ENCODE measurements at places on chromosomes 2 and 18.

DNA sequence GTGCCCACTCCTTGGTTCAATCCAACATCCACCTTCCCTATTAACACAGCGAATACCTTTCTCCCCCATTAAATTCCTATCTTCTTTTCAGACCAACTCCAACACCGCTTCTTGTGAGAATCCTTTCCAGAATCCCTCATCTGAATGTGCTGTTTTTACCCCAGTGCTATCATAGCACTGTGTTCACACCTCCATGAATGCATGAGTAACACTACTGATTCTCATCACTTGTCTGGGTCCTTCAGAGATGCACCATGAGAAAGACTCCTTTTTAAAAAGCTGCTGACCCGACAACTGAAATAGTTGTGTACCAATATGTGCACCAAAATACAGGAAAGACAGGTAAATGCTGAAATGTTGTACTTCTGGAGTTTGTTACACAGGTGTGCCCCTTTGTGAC is 18.8 kb downstream of the MGAT4A start:
- DNase-seq, result no peak

DNA sequence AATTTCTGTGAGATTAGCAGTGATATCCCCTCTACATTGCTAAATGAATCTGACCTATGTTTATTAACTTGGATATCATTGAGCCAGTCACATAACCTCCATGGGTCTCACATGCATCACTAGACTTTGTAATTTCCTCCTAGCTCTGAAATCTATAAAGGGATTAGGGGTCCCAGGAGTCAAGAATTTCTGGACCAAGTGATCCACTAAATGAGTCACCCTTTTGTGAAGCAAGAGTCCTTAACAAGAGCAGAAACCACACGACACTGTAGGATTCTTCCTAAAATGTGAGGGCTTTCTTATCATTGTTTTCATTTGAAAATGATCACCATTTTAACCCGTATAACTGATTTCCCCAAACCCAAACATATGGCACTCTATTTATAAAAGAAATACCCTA is 90.3 kb downstream of the DHRS9 start:
- no peak for DNase-seq

- no peak for DNase-seq
Observed at GRCh38 chr2:61833971-61834370, 19.9 kb downstream of the FAM161A start.

DNA sequence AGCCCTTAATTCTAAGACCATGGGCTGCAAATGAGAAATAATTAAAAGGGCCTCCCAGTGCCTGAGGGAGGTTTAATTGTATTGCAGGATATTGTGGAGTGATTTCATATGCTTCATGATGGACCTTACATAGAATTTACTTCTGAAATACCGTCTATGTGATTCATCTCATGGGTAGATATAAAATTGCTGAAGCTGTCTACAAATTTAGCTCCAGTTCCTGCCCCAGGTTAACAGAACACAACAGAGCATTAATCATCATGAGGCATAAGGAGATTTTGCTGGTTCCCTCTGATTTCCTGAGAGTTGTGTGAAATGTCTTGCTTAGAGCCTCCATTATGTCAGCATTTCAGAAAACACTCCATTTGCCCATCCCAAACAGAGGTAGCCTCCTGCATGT is 770 bp downstream of the UPP2 start:
- no peak for DNase-seq

DNA sequence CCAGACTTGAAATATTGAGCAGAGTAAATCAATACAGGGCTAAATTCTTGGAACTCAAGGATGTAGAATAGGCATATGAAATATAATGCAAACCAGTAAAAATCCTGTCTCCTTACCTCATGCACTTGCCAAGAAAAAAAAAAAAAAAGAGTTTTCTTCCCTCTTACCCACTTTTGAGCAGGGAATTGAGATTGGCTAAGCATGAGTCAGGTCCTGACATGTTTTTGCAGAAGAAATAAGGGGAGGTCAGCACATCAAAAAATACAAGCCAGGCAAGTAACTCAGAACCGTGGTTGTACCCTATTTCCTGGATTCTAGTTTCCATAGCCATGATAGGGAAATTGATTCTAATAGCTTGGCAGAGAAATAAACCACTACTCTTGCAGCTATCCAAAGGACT is 1526.7 kb downstream of the LRP1B start:
- DNase-seq, result no peak

- DNase-seq, result no peak
Observed at GRCh38 chr2:54641988-54642387, 81.5 kb upstream of the EML6 start.

DNA sequence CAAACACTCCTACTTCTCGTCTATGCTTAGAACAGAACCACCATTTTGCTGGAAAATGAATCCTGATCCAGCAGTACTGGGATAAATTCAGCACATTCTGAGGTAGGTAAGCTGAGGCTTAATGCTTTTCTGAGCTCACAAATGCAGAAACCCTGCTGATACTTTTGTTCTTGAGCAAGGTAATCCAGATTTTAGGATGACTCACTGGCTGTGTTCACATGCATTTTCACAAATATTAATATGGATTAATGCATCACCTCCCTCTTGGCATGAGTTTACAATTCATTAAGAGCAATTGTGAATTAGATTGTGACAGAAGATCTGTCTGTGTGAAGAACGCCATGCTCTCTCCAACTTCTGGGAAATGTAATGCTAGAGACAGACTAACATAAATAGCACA is 42.2 kb downstream of the RAD51AP2 start:
- DNase-seq, result no peak

GRCh38 chr2:98445683-98446581 is 1.3 kb downstream of the INPP4A start:
- DNase-seq, result no peak

DNA sequence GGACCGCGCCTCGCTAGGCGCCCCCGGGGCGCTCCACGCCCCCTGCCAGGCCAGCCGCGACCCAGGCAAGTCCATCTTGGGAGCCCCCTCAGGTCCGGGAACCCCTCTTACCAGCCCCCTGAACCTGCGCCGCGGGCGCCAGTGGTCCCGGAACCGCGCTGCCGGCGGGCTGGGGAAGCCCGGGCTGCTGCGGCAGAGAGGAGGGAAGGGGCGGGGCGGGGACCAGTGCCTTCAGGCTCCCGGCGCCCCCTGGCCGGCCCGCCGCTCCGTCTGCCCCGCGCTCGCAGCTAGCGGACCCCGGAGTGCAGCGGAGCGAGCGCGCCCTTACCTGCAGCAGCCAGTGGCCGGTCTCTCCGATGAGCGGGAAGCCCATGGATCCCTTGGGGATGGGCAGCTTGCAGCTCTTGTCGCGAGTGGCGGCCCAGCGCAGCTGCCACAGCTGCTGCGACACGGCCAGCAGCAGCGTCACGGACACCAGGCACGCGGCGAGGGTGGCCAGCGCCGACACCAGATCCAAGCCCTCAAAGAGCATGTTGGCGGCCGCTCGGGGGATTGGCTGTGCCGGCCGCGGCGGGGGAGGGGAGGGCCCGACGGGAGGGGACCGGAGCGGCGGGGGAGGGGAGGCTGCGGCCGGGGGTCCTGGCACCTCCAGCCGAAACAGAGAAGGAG is at the start of gene CYP26B1:
Gene CYP26B1 (minus strand): TSS at position 560 of the 669 bp plus-strand sequence. CDS start 28 bp downstream, at position 532.
- no peak for DNase-seq

DNA sequence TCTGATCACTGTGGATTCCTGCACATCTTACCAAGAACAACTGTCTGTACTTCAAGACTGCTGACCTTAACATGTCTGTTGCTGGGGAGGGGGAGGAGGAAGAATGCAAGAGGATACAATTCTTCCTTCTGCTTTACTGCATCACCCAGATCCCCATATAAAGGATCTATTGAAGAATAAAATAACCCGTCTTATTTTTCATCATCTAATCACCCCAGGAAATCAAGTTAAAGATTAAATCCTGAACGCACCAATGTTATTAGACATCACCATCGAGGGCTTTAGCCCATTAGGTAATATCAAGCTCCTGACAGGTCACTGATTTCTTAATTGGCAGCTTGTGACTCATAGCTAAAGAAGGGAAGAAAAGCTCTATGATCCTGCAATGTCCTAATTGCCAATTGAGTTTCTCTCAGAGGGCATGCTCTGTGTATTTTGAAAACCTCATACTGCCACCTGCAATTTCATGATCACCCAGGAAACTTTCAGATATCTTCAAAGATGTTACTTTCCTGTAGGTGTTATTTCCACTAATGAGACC is 75.4 kb upstream of the KCNE4 start:
- no peak for DNase-seq

DNA sequence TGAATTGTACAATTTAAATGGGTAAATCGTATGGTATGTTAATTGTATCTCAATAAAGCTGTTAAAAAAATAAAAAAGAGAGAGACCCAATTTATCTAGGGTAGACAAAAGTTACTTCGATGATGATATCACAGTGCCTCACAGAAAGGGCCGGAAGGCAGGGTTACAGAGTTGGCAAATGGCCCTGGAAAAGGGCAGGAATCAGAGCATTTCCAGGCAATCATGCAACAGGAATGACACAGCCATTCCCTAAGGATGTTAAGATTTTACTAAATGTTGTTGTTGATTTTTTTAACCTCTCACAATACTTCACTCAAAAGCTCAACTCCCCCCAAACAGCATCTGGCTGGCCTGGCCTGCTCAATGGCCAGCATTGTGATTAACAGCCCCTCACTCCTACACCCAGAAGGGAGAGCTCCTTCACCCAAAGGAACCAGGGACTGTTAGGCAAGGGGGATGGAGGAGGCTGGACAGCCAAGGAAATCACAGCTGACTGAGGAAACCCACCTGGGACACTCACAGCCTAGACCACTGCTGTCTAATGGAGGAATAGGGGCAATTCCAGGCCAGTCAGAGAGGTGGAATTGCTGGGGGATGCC is 7.7 kb upstream of the SP100 start:
- no peak for DNase-seq

DNA sequence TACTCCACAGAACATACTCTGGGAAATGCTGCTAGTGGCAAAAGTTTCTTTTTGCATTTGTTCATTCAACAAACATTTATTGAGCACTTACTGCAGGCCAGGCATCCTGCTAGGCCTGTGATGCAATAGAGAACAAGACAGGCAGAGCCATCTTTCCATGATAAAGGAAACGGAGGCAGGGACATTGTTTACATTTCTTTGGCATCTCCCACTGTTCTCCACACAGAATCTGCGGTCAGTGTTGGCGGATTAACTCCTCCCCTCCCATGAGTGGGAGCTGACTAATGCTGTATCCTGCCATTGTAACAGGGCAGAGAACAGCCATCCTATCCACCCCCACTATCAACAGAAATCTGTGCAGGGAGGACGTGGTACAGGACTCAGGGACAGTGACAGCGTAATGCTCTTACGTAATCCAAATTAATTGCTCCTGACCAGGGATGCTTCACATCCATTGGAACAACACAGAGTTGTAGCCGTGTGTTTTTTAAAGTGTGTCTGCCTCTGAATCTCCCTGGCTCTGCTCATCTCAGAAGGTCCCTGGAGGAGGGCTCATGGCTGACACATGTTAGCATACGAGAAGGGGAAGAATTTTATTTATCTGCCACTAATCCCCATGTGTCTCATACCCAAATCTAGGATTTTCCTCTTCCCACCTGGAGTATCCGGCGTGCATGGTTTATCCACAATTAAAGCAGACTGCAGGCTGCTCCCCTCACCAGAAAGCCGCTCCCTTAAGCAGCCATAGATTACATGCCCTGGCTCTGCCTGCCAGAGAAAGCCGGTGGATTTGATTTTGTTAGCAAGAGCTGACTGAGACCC is 32.3 kb downstream of the STEAP3 start:
- no peak for DNase-seq

GRCh38 chr2:128641421-128642080 is 322.9 kb upstream of the HS6ST1 start:
- DNase-seq, result no peak

GRCh38 chr2:71067567-71068217 is 756 bp upstream of the NAGK start:
- DNase-seq, result no peak

GRCh38 chr2:71851094-71851750 is 296.4 kb downstream of the CYP26B1 start:
- no peak for DNase-seq

DNA sequence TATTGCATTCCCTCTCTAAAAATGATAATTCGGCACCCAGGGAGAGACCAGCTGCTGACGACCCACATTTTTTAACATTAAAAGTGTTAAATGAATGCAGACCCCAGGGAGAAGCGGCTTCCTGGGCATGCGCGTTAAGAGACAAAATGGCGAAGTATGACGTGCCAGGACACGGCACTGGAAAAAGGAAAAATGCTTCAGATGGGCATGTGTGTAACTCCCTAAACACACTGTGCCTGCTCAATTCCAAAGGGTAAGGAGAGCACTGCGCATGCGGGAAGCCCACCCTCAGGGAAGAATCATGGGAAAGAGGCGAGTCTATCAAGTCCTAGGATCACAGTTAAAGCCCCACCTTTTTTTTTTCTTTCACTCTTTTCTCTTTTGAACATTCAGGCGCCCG is 58.1 kb downstream of the CYP26B1 start:
- no peak for DNase-seq

DNA sequence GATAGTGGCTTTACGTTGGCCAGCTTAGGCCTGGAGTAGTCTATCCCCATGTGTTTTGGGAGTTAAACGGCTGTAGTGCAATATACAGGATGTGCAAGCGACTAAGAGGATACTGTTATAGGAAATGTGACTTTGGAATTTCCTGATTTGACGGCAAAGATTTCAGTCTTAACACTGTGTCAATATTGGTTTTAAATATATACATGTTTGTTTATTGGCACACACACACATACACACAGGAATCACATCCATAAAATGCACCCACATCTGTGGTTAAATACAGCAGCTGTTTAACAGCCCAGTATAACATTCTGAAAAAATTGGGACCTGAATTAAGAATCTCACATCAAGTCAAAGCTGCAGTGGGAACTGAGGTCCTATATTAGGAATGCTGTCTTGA is 347.1 kb downstream of the TXNL1 start:
- DNase-seq, result no peak

DNA sequence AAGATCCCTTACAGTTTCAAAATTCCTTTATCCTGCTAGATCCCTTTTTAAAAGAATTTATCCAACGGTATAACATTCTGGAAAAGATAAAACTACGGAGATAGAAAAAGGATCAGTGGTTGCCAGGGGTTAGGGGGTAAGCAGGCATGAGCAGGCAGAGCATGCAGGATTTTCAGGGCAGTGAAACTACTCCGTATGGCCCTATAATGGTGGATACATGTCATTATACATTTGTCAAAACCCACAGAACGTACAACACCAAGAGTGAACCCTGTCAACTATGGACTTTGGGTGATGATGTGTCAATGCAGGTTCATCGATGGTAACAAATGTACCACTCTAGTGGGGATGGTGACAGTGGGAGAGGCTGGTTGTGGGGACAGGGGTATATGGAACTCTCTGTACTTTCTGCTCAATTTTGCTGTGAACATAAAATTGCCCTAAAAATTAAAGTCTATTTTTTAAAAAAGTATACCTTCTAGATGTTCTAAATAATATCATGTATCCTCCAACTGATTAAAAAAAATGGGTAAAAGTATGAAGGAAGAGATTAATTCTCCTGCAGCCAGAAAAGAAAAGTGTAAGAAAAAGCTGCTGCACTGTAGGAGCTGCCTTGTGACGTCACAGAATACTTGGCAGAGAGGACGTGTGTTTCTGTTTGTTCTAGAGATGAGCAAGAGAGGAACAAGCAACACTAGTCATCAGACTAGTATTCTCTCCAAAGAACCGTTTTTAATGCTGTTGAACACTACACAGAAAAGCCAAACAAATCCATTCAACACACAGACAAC is 23.6 kb downstream of the ANKRD44 start:
- DNase-seq, result peak; percentile 76

- no peak for DNase-seq
Observed at GRCh38 chr2:142992840-142993239, 115.4 kb downstream of the KYNU start.

Measured in epithelial cell of prostate (primary cell).